ENCODE measurements at places on chromosomes 3 and 15.

GRCh38 chr3:13145826-13146642, 72.8 kb upstream of the IQSEC1 start:
- no peak for DNase-seq

DNA sequence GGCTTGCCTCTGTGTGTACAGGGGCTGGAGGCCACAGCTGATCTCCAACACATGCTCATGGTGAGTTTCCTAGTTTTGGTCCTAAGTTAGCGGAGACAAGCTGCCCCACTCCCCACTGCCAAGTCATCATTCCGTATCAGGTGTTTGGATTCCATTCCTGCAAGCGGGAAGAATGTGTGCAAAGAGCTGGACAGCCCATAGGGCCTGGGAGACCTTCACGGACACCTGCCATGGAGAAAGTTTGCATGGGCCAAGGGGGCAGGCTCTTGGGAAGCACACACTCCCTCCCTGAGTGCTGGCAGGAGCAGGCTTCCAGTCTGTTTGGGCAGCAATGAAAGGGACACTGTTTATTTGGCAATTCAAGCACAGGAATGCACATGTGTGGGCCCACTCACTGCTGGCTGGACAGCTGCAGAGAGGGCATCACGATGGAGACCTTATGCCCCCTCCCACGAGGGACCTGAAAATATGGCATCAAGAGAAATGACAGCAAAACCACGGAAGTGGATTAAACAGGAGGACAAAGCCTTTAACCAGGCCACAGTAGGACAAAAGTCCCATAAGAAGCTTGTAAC, 149.7 kb downstream of the KLF13 start:
- DNase-seq: no peak

DNA sequence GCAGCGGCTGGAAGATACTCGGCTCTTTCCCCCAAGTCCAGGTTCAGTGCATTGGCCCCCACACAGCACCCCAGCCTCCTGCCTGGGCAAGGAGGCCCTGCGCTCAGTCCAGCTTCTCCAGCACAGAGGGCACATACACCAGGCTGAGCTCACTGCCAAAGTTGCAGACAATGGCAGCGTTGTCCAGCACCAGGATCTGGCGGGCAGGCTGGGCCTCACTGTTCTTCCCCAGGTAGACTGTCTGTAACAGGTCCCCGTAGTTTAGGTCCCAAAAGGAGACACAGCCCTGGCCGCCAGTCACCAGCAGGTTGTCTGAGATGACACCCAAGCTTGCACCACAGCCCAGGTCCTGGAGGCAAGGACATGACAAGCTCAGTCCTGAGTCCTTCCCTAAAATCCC, 32.9 kb downstream of the PTPN23 start:
- DNase-seq: no peak

DNA sequence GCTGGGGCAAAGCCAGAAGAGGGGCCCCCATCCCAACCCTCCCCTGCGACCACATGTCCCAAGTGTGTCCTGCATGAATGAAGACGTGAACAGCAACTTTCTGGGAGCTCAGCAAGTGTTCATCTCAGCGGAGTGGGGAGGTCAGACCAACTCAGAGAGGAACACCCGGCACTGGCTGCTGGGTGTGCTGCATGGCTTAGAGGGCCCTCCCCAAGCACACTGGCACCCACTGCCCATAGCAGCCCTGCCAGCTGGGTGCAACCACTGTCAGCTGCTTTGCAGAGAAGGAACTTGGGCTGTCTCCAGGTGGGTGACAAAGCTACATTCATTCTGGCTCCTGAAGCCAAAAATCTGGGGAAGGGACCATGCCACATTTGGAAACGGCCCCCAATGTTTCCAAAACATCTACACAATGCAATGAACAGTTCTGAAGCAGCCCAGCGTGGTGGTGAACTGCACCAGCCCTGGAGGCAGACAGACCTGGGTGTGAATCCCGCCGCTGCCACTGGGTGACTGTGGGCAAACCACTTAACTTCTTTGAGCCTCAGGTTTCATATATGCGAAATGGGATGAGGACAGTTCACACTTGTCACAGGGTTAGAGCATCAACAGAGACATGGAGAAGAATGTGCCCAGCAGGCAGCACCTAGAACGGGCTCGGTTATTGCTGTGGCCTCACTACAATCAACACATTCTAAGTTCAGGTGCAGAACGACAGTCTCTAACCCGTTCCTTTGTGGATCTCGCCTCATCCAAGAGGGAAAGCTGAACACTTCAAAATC, 145.4 kb downstream of the NUP210 start:
- DNase-seq: no peak

GRCh38 chr3:129378949-129379348, 49.5 kb downstream of the EFCAB12 start:
- DNase-seq: no peak

DNA sequence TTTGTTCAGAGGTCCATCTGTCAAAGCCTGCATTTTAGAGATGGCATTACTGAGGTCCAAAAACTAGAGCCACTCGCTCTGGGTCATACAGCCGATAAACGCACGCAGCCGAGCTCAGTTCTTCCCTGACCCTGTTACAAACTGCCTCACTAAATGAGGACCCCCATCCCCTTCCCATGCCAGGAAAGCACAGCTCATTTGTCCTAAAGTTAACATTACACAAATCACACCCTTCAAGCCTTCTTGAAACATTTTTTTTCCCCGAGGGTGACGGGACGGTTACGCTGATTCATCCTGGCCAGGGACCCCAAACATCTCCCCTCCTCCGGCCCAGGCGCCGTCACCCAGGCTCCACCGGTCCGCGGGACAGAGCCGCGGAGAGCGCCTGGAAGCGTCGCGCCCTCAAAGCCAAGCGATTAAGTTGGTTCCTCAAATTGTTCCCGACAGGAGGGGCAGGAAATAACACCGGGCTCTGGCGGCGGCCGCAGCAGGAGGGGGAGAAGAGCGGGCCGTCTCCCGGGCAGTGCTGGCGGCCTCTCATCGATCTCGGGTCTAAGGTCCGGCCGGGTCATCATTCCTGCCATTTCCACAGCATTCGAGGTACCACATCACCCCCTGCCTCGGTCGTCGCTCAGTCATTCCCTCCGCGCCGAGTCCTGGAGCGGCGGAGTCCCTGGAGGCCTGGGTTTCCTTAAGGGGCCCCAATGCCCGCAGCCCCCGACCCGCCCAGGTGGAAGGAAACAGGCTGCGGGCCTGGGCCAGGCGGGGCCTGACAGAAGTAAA, 619 bp upstream of the CMTM8 start:
- DNase-seq: no peak

Data from stimulated activated CD4-positive, alpha-beta T cell treated with anti-CD3 and anti-CD28 coated beads, Interleukin-1b, Interleukin-23, amount 100 ng/mL, for 1 hour (primary cell).